ENCODE measurements at places on chromosomes 12 and 14.

DNA sequence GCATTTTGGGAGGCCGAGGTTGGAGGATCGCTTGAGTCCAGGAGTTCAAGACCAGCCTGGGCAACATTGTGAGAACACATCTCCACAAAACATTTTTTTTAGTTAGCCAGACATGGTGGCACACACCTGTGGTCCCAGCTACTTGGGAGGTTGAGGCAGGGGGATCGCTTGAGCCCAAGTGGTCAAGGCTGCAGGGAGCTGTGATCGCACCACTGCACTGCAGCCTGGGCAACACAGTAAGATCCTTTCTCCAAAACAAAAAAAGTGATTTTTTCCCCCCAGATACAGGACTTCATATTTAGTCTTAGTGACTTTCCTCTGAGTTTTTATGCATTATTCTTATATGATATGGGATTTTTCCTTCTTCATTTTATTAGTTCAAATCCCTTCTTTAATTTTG, 20.2 kb downstream of the OXA1L start:
- no peak for DNase-seq

GRCh38 chr14:32414808-32415255, 85.7 kb downstream of the AKAP6 start:
- DNase-seq = no peak

DNA sequence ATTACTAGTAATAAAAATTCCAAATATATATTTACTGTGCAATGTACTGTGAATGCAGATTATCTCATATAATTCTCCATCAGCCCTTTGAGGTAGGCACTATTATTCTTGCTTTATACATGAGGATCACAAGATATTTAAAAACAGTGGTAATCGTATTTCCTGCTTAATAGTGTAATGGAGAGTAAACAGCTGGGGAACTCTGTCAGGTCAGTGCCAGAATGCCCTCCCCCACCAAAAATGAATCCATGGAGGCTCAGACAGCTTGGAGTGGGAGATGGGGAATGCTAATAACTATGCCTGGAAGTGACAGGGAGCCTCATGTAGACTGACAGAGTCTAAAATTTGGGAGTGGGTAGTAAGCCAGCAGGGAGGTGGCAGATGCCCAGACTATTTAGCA, 153.6 kb downstream of the PAH start:
- DNase-seq = no peak

DNA sequence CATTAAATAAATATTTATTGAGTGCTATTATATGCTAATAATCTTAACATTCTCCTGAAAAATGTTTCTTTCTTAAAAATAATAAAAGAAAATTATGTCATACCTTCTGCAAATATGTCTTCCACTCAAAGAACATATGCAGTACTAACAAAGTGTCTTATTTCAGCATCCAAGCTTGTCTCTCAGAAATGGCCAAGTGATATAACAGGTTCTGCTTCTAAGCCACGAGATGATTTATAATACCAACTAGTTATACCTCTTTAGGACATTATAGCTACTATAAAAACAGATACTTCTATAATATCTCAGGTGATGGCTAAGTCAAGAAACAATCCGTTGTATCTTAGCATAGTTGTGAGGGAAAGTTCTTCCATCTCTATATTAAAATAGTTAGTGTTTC, 128.1 kb upstream of the ARID2 start:
- no peak for DNase-seq

GRCh38 chr12:86801439-86801838, 545.2 kb upstream of the MGAT4C start:
- no peak for DNase-seq

DNA sequence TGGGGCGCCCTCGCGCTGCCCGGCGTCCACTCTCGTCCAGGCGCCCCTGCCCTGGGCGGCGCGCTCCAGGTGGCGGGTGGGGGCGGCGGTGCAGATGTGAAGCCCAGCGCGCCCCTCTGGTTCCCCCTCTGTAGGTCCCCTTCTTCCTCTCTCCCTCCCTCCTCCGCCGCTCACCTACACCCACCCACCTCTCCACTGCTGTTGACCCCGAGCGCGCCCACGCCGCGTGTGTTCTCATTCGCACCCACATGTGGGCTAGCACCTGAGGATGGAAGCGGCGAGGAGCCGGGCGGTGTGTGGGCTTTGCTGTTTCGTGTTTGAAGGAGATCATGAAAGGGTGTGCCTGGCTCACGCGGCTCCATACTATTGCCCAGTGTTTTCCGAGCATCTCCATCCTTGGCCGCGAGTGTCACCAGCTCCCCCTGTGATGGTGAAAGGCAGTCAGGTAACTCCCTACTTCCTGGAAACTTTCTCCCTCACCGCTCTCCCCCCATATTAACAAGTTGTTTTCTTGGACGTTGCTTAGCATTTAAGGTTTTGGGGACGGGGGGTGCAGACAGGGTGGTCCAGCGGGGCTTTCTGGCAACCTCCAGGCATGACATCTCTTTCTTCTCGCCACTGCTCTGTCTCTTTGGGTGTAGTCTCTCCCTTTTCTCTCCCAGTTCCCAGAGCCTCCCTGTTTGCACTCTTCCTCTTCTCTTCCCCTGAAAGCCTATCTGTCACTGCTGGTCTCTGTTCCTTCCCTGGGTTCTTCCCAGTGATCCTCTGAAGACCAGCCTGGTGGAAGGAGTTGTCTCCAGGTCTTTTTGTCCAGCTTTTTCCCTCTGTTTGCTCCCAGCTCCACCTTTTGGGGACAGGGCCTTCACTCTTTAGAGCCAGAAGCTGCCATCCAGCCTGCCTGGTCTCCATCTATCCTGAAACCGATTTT, 1.6 kb downstream of the CACNA1C start:
- DNase-seq = no peak

- no peak for DNase-seq
These were observed 127.4 kb downstream of the CACNA1C start for GRCh38 chr12:2179953-2180736.

GRCh38 chr12:85260896-85261295, 19.1 kb upstream of the ALX1 start:
- DNase-seq = no peak

- peak; percentile 49 for DNase-seq
These were observed 17.0 kb downstream of the ZDHHC22 start for GRCh38 chr14:77124345-77125280.

- DNase-seq = no peak
These were observed 73.8 kb upstream of the SRSF5 start for GRCh38 chr14:69693145-69693544.

GRCh38 chr14:68794851-68795596, 2.2 kb upstream of the ZFP36L1 start:
- DNase-seq = no peak

DNA sequence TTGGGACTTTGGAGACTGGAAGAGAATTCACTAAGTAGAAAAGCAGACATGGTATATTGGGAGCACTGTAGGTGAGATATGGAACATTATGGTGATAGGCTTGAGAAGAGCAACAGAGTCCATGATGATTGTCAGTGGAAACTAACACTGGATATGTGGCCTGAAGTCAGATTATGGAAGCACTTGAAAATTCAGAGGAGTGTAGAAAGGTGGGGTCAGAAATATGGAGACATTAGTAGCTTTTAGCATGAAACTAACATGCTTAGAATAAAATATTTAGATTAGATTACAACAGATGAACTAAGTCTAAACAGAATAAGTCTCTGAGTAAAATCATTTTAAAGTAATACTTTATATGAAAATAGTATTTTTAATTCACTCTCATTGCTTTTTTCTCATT, 499.1 kb downstream of the TMEM117 start:
- no peak for DNase-seq

GRCh38 chr14:105206873-105207272, 25.8 kb upstream of the NUDT14 start:
- DNase-seq = no peak

DNA sequence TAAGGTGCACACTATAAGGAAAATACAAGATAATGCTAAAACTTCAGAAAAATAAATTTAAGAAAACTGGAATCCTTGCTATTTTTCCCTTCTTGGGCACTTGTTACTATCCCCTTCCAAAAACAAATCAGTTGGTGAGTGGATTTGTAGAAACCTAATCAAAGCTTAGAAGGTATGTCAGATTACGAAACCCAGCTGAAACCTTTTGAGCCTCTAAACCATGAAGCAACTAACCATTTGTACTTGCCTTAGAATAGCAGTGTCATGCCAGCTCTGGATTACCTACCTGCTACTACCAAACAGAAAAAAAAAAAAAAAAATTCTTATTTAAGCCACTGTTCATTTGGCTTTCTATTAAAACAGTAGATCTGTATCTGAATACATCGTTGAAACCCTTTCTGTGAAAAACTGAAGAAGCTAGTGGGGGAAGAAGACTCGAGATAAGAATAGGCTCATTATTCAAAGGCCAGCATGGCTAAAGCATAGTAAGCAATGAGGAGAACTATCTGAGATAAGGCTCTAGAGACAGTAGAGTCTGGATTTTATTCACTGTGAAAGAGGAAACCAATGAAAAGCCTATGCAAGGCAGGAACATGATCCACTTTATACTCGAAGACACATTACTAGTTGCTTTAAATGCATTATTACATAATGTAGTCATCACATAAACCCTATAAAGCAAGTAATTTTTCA, 30.2 kb downstream of the OSBPL8 start:
- no peak for DNase-seq

GRCh38 chr14:55505846-55506245, 65.4 kb upstream of the TBPL2 start:
- DNase-seq = no peak

DNA sequence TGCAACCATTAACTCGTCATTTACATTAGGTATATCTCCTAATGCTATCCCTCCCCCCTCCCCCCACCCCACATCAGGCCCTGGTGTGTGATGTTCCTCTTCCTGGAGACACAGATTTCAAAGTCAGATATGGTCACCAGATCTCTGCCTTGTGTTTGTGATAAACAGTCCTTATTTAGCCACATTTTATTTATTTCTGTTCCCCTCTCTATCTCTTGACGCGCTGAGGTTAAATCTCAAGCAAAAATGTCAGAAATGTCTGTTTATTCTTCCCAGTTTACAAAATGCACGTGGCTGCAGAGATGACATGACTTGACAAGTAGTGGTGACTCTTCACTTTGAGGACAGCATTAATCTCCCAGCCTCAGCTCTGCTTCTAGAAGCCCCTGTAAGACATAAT, 11.5 kb upstream of the RASSF3 start:
- DNase-seq = no peak

DNA sequence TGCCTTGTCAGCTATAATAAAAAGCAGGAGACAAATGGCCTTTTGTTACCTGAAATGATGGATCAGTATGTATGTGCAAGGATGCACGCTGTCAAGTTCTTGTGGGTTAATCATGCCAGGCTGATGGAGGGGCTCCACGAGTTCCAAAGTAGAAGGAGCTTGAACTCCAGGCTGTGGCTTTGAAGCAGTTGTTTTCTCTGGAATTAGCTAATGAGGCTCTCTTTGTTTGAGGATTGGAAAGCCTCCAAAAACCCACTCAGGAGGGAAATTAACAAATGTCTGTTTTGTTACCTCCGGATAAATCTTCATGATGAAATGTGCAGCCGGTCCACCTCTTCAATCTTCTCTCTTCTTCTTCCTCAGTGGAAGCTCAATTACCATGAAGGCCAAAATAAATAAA, 605.5 kb downstream of the DIO2 start:
- DNase-seq = no peak

- DNase-seq = no peak
These were observed 69.2 kb upstream of the PSMA6 start for GRCh38 chr14:35222872-35223466.
